ENCODE measurements at places on chromosomes 16 and 17.

- no peak for DNase-seq
These were observed 232.9 kb downstream of the UTP18 start for GRCh38 chr17:51493206-51493605.

DNA sequence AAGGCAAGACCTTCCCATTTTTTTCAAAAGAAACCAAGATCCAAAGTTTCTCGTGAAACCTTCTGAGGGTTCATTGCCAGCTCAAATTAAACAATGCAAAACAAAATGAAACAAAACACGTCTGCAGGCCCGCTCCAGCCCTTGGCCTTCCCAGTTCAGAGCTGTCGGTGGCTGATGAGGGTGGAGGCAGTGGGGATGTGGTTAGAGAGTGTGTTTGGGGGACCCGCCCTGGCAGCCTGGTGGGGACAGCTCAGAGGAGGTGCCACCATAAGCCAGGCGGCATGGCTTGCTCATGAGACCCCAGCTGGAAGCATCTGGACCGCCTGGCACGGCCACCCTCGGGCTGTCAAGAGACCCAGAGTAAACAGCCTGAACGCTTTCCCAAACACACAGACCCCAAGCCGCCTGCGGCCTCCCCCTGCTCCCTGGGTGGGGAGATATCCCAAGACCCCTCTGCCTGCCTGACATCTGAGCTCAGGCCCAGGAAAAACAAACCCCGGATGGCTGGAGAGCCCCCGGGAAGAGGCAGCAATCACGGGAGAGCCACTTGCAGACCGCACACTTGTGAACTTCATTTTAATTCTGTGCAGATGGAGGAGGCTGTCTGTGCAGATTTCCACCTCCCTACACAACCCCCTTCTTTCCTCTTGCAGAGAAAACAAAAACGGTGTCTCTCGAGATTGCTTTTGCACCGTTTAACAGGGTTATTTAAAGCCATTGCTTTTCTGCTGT, 35.4 kb upstream of the LITAF start:
- peak; percentile 17 for DNase-seq

- no peak for DNase-seq
These were observed 11.7 kb upstream of the CNTNAP4 start for GRCh38 chr16:76265434-76266045.

GRCh38 chr17:71330099-71330375, 790.8 kb upstream of the SOX9 start:
- no peak for DNase-seq

- no peak for DNase-seq
These were observed 164.0 kb downstream of the VPS53 start for GRCh38 chr17:550463-551180.

DNA sequence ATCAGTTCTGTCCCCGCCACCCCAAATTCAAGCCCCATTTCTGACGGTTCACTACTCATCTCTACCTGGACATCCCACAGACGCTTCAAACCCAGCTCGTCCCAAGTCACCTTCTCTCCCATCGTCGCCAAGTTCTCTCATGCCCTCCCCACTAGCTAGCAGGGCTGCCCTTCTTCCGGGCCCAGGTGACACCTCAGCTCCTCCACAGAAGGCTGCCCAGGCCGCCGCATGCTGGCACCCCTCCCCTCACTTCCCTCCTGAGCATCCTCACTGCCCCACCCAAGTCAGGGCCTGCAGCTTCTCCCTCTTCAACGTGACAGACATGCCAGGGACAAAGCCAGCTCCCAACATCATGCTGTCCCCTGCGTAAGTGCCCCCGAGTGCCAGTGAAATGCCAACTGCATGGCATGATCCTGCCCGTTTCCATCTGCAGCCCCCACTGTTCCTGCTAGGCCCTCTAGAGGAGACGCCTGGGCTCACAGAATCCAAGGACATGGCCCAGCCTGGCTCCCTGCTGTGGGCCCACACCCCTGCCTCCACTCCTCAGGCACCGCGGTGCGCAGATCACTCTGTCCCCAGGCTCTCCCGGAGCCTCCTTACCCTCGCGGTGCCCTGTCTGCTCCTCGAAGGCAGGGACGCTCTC, 5.9 kb downstream of the CYB561 start:
- DNase-seq: no peak

GRCh38 chr17:44065668-44066203, 735 bp downstream of the LSM12 start:
- no peak for DNase-seq

GRCh38 chr16:87409781-87410180, 17.6 kb downstream of the MAP1LC3B start:
- DNase-seq: no peak

DNA sequence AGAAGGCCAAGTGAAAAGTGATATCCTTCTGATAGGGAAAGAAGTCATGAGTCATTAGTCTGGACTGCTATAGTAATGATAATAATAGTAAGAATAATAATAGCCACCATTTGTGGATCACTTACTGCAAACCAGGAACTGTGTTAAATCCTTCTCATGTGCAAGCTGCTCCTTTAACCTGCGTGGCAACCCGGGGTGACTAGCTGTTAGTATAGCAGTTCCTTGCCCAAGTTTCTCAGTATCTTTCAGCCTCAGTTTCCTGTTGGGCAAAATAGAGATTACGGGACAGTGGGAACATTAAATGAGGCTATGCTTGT, 129.5 kb downstream of the CDH13 start:
- no peak for DNase-seq

DNA sequence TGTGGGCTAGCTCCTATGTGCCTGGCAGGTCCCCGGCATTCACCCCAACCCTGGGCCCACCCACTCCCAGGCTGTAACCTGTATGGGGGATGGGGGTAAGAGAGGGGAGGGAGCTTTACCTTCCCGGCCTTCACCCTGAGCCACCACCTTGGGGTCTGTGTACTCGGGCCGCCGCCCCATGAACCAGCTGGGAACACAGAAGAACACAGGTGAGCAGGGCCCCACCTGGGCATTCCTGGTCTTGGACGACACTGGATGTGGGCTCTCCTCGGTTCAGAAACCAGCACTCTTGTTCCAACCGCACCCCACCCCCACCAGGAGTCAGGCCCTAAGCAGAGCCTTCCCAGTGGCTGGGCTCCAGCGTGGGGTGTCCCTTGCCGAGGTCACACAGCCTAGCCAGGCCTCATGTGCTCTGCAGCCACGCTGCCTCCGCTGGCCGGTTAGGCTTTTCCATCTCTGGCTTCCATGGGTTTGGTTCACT, 18.8 kb downstream of the B9D1 start:
- DNase-seq: no peak

GRCh38 chr16:83420206-83420760, 387.5 kb upstream of the HSBP1 start:
- no peak for DNase-seq

GRCh38 chr17:77617516-77617915, 341.0 kb upstream of the TNRC6C start:
- DNase-seq: no peak

- no peak for DNase-seq
These were observed 23.4 kb upstream of the PHKG2 start for GRCh38 chr16:30724641-30725417.

DNA sequence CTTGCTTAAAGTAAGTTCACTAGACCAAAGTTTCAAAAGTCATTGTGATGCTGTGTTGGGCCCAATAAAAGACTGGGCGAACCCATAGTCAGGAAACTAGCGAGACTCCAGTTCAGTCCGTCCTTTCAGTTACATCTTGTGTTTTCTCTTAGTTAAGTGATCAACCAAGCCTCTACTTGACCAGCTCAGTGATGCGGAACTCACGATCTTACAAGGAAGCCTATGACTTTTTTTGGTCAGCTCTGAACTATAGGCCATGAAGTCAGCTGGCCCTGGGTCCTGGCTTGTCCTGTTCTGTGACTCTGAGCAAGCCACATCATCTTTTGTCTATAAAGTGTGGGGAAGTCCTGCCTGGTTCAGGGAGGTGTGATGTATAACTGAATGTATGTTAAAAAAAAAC, 21.7 kb upstream of the WSCD1 start:
- DNase-seq: no peak

DNA sequence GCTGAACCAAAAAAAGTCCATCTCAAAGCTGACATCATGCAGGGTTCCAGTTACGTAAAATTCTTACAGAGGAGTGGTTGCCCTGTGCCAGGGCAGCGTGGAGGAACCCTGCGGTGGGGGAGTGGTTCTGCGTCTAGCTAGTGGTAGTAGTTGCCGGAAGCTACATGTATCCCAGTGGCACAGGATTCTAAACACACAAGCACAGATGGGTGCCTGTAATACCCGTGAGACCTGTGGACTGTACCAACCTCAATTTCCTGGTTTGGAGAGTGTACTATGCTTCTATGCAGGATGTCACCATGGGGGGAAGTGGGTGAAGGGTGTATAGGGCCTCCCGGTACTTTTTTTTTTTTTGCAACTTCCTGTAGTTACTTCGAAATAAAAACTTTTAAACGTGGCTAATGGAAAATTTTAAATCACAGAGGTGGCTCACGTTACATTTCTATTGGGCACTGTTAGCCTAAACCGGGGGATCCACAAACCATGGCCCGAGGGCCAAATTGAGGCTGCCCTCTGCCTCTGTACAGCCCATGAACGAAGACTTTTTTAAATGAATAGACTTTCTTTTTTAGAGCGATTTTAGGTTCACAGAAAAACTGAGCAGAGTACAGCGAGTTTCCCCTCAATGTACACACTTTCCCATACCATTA, 38.5 kb downstream of the TBC1D16 start:
- no peak for DNase-seq

DNA sequence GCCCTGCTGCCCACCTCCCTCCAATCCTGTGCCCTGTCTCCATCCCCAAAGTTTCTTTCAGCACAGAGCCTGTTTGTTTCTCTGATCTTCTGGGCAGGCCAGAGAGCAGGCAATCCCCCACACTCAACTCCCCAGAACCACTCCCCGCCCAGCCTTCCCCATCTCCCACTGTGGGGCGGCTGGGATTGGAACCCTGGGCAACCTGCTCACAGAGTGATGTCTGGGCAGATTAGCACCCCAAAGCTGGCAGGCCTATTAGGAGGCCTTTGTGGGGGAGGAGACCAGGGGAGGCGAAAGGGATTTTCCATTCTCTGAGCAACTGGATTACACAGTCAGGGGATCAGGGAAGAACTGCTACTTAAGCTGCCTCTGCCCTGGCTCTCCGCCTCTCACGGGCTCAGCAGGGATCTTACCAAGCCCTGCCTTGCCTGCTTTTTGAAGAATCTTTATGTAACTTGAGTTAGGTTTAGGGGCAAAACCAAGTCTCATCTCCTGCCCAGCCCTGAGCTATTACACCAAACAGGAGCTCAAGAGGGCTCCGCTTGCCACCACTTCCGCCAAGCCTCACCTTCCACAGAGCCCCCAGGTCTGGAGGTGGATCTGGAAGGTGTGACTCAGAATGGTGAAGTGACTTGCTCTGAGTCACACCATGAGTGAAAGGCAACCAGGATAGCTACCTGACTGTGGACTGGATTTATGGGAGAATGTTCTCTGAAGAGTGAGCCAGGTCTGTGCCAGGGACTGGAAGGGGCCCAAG, 16.0 kb upstream of the LHX1 start:
- no peak for DNase-seq

- peak; percentile 40 for DNase-seq
These were observed 10.5 kb upstream of the ITGAD start for GRCh38 chr16:31382485-31383161.

DNA sequence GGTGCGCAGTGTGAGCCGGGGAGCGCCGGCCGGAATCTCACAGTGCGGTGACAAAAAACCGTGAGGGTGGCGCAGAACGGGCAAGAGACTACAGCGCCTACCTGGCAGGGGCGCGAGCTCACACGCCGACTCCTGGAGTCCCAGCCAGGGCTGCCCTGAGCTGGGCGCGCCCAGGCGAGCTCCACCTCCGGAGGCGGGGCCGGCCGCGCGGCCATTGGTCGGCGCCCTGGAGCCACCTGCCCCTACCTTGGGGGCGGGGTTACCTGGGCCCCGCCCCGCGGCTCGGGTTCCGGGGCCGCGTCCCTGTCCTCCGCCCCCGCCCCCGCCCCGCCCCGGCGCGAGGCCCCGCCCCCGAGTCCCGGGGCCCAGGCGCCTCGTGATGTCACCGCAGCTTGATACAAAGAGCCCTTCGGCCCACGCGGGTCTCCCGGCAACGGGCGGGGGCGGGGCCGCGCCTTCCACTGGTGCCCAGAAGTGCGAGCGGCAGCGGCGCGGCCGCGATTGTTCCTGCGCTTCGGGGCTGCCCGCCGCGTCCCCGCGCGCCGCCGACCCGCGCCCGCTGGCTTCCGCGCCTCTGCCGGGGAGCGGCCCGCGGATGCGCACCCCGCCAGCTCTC, 96.3 kb downstream of the RAB11FIP4 start:
- DNase-seq: peak; percentile 82

DNA sequence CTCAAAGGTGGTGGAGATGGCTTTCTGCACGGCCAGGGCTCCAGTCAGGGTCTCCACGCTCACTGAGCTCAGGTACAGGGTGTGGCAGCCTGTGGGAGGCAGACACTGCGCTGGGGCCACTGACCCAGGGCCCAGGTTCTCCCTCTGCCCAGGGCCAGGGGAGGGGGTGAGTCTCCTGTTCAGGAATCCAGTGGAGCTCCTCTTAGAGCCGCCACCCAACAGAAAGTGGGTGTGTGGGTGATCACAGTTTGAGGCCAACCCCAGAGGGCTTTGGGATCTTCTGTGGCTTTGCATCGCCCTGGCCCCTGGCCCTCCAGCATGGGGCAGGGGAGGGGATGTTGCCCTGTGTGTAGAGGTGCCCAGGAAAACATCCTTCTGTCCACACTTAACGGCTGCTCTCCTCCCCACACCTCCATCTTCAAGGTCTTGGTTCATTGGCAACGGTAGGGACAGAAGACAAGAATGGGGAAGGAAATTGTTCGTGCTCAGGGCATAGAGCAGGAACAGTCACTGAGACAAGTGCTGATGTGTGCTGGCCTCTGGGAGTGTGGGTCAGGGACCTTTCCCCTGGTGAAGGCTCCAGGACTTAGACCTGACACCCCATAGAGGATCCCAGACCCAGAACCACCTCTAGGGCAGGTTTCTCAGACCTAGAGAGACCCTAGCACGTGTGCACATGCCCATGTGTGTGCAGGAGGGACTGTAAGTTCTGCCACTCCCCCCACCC, 21.5 kb downstream of the TNS4 start:
- DNase-seq: no peak

DNA sequence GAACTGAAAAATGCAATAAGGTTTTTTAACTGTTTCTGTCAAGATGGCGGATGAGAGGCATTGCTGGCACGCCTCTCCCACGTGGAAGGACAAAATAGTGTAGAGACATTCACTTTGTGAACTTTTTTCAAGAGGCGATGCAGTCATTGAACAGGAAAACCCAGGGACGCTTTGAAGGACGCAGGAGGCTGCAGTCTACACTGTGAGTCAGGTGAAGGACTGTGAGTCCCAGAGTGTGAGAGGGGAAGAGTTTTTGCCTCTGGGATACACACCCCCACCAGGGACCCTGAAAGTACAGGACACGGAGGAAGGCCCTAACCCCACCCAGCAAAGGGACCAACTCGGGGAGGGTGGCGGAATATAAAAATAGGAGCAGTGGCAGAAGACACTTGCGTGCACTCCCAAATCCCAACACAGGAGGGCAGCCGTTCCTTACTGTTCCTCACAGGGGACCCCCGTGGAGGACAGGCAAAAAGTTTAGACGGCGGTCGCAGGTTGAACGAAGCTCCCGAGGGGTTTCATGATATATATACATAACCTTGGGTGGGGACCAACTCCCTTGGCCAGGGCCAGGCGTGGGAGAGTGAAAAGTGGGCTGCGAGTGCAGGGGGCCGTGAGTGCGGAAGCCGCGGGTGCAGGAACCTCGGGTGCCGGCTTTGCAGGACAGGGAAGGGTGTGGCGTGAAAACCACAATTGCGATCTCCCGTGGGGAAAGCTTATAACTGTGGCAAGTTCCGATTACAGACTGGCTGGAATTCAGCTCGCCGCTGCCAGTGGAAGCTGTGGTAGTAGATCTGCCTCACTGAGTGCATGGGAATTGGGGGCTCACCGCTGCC, 82.0 kb upstream of the ALOX12 start:
- DNase-seq: peak; percentile 35

Data from stimulated activated CD8-positive, alpha-beta memory T cell treated with anti-CD3 and anti-CD28 coated beads, Interleukin-15, amount 100 ng/mL, for 24 hours (primary cell).